Uterine smooth muscle cell (primary cell): ENCODE measurements at places on chromosomes 1 and 21. TPM values are rescaled to one million over a fixed set of nuclear protein-coding genes. Genes with fewer than 3 reads are reported as not detected.

Gene FBXO2
- 0.22 and 1.2 TPM in 2 replicates for total RNA-seq

Gene TRAF5
- total RNA-seq, result 13.3 and 15.2 TPM in 2 replicates

Gene C1orf94
- total RNA-seq, result under 0.01 and 0.12 TPM in 2 replicates

Gene PRDM2
- 10.0 and 11.6 TPM in 2 replicates for total RNA-seq

Gene COL16A1
- total RNA-seq, result 50.2 and 202 TPM in 2 replicates

Gene FRRS1
- 40.3 and 54.1 TPM in 2 replicates for total RNA-seq

Gene SHISAL2A
- total RNA-seq, result not detected in 2 replicates

Gene RUNX3
- under 0.01 TPM in 1 of 2 replicates, not detected in the other for total RNA-seq

Gene GBP3
- 22.4 and 28.1 TPM in 2 replicates for total RNA-seq
